ENCODE measurements at places on chromosomes 12 and 14.

- no peak overlapping the region for H3K4me3 ChIP-seq
- H3K4me1 ChIP-seq: peaks cover 12% of the 10 kb centered on the region
- peak; percentile 41 for DNase-seq
- H3K27me3 ChIP-seq: no peaks in the 10 kb centered on the region
- no peak overlapping the region for H3K27ac ChIP-seq
- no peaks in the 10 kb centered on the region for H3K36me3 ChIP-seq
These were observed 36.8 kb downstream of the VDR start for GRCh38 chr12:47868041-47868440.

- no peaks in the 10 kb centered on the region for H3K36me3 ChIP-seq
- no peaks in the 10 kb centered on the region for H3K27me3 ChIP-seq
- no peaks in the 10 kb centered on the region for H3K4me1 ChIP-seq
- no peak for DNase-seq
- H3K4me3 ChIP-seq: no peak overlapping the region
These were observed 171.6 kb downstream of the CALM1 start for GRCh38 chr14:90568405-90568804.

DNA sequence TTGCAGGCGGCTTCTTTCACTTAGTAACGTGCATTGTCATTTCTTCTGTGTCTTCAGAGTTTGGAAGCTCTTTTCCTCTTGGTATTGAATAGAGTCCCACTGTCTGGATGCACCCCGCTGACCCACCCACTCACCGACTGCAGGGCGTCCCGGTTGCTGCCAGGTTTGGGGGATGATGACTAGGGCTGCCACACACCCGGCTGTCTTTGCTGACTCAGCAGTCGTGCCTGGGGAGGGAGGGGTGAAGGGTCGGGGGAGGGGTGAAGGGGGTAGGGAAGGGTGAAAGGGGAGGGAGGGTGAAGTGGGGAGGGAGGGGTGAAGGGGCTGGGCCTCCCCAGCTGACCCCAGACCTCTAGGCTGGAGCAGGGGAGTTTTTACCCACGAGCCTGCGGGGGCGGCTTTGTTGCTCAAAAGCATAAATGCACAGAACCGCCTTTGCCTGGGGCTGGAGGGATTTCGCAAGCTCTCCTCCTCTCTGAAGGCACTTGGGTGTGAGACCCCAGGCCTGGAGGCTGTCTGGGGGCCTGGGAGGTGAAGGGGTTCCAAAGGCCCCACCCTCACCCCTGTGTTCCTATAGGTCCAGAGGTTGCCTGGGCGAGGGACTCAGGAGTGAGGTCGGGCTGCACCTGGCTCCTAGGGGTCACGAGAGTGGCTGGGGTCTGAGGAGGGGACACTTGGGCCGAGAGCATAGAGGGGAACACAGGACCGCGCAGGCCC lies 31.3 kb upstream of the ULK1 start:
- no peak overlapping the region for H3K4me3 ChIP-seq
- no peaks in the 10 kb centered on the region for H3K4me1 ChIP-seq
- no peaks in the 10 kb centered on the region for H3K36me3 ChIP-seq
- no peak for DNase-seq

GRCh38 chr14:68173227-68173972 lies 353.8 kb downstream of the RAD51B start:
- peaks cover 20% of the 10 kb centered on the region for H3K4me1 ChIP-seq
- H3K4me3 ChIP-seq: no peak overlapping the region
- no peaks in the 10 kb centered on the region for H3K27me3 ChIP-seq
- H3K27ac ChIP-seq: no peak overlapping the region
- no peak for DNase-seq
- H3K36me3 ChIP-seq: no peaks in the 10 kb centered on the region

DNA sequence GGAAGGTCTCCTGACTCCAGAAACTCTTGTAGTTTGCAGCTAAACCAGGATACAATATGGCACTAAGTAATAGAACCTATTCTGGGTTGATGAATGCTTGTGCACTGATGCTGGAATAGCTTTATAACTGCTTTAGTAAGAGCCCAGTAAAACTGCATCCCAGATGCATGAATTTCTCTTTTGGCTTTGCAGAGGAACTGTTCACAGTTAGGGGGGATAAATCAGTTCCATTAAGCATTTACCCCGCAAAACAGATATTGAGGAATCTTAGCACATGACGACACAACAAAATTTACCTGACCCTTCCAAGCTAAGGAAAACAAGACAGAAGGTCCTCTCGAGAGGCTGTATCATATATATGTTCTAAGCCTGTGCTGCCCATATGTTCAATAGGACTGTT lies 457.4 kb downstream of the FOXG1 start:
- no peak overlapping the region for H3K4me3 ChIP-seq
- no peak overlapping the region for H3K27ac ChIP-seq
- no peaks in the 10 kb centered on the region for H3K27me3 ChIP-seq
- no peak for DNase-seq
- no peaks in the 10 kb centered on the region for H3K36me3 ChIP-seq

- H3K4me1 ChIP-seq: peaks cover 18% of the 10 kb centered on the region
- peak overlapping the region; percentile 88 for H3K27ac ChIP-seq
- peak; percentile 28 for DNase-seq
- no peaks in the 10 kb centered on the region for H3K27me3 ChIP-seq
- no peaks in the 10 kb centered on the region for H3K36me3 ChIP-seq
These were observed 12.9 kb downstream of the FAM222A start for GRCh38 chr12:109726511-109727038.

DNA sequence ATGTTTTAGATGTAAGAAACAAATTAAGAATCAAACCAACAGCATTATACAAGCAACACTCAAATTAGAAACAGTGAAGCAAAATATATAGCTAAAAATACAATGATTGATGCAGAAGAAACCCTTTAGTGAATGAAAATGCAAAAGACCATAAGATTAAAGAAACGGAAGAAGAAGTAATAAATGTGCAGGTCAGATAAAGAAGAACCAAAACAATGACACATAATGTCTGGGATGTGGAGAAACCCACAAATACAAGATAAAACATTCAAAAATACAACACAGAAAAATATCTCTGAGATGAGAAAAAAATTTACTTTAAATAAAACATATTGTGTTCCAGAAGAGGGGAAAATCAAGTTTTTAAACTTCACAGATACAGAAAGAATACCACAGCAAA lies 73.4 kb upstream of the AVPR1A start:
- no peak for DNase-seq
- no peaks in the 10 kb centered on the region for H3K36me3 ChIP-seq
- no peak overlapping the region for H3K4me3 ChIP-seq
- H3K4me1 ChIP-seq: no peaks in the 10 kb centered on the region
- no peaks in the 10 kb centered on the region for H3K27me3 ChIP-seq

DNA sequence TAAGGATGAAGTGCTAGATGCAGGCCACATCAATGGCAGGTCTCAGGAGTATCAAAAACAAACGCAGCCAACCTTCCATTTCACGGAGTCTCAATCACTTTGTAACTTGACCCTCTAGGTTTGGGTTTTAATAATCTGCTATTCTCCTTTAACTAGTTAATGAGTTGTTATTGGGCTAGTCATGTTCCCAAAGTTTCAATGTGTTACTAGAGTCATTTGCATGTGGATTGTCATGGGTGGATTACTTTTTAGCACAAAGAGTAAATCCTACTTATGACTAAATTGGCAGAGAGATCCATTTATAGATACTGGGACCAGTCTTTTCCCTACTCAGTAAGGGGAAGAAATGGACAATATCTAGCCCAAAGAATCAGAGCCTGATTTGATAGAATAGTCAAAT lies 151.0 kb downstream of the BCAT1 start:
- H3K4me3 ChIP-seq: no peak overlapping the region
- no peak overlapping the region for H3K27ac ChIP-seq
- H3K36me3 ChIP-seq: no peaks in the 10 kb centered on the region
- no peaks in the 10 kb centered on the region for H3K27me3 ChIP-seq
- H3K4me1 ChIP-seq: peaks cover 8% of the 10 kb centered on the region
- no peak for DNase-seq

GRCh38 chr12:13186302-13186701 lies 10.2 kb upstream of the EMP1 start:
- H3K4me1 ChIP-seq: peaks cover 14% of the 10 kb centered on the region
- DNase-seq: no peak
- H3K27ac ChIP-seq: no peak overlapping the region
- no peak overlapping the region for H3K4me3 ChIP-seq
- H3K36me3 ChIP-seq: no peaks in the 10 kb centered on the region
- H3K27me3 ChIP-seq: no peaks in the 10 kb centered on the region

GRCh38 chr12:43098766-43099550 lies 453.0 kb downstream of the ADAMTS20 start:
- H3K27me3 ChIP-seq: no peaks in the 10 kb centered on the region
- no peak for DNase-seq
- H3K27ac ChIP-seq: no peak overlapping the region

- H3K27ac ChIP-seq: no peak overlapping the region
- peaks cover 26% of the 10 kb centered on the region for H3K27me3 ChIP-seq
- DNase-seq: no peak
- no peaks in the 10 kb centered on the region for H3K4me1 ChIP-seq
These were observed 8.6 kb upstream of the MSI1 start for GRCh38 chr12:120377611-120378010.

- H3K4me3 ChIP-seq: no peak overlapping the region
- H3K27ac ChIP-seq: no peak overlapping the region
- H3K27me3 ChIP-seq: no peaks in the 10 kb centered on the region
- H3K4me1 ChIP-seq: no peaks in the 10 kb centered on the region
- DNase-seq: no peak
- no peaks in the 10 kb centered on the region for H3K36me3 ChIP-seq
These were observed 170.2 kb upstream of the PZP start for GRCh38 chr12:9378430-9378835.

GRCh38 chr12:45775465-45775864 lies 46.0 kb downstream of the ARID2 start:
- H3K4me3 ChIP-seq: no peak overlapping the region
- DNase-seq: no peak
- no peak overlapping the region for H3K27ac ChIP-seq
- H3K36me3 ChIP-seq: peaks cover 13% of the 10 kb centered on the region

GRCh38 chr14:49659526-49660455 lies 24.7 kb upstream of the DNAAF2 start:
- no peaks in the 10 kb centered on the region for H3K27me3 ChIP-seq
- no peak for DNase-seq
- peaks cover 15% of the 10 kb centered on the region for H3K36me3 ChIP-seq
- no peak overlapping the region for H3K27ac ChIP-seq
- H3K4me1 ChIP-seq: no peaks in the 10 kb centered on the region

DNA sequence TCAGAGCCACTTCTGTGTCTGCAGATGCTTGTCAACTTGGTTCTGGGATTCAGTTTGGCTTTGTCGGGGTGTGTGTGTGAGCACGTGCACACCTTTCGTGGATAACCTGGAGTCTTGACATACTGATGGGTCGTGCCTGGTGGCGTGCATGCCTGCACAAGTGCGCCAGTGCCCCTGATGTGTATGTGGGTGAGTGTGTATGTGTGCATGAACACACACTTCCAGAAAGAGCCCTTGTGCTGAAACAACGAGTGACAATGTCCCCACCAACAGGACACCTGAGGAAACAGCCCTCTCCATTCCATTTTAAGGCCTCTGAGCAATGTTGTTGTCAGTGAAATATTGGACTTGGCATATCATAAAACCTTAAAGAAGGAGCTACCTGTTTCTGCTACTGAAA lies 53.9 kb downstream of the SMUG1 start:
- no peaks in the 10 kb centered on the region for H3K36me3 ChIP-seq
- no peak for DNase-seq
- H3K4me1 ChIP-seq: peaks cover 8% of the 10 kb centered on the region
- no peak overlapping the region for H3K27ac ChIP-seq

GRCh38 chr12:51132693-51133092 lies 40.2 kb downstream of the TFCP2 start:
- DNase-seq: no peak
- peaks cover 5% of the 10 kb centered on the region for H3K36me3 ChIP-seq
- H3K27ac ChIP-seq: no peak overlapping the region

- H3K27me3 ChIP-seq: no peaks in the 10 kb centered on the region
- DNase-seq: no peak
- peaks cover 10% of the 10 kb centered on the region for H3K36me3 ChIP-seq
These were observed 51.2 kb upstream of the NOS1 start for GRCh38 chr12:117412465-117413188.
